ENCODE measurements at places on chromosomes 2 and 18.

DNA sequence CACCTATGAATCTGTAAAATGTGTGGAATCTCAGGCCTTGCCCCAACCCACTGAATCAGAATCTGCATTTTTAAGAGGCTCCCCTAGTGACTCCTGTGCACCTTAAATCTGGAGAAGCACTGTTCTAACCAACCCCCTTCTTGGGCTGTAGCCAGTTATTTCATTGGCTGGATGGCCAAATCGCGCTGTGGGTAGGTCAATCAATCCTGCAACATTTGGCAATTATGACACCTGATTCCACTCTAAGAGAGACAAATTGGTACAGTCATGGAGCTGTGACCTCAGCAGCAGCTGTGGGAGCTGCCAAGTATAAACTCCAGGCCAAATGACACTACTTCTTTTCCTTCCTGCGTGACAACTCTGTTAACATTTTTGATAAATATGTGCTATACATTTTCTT lies 208.7 kb downstream of the CLIP4 start:
- no peak for DNase-seq

GRCh38 chr2:16665748-16666448 lies at the start of gene CYRIA:
Gene CYRIA (minus strand): TSS chr2:16665834. CDS start chr2:16588119, 77,715 bp downstream.
- peak; percentile 34 for DNase-seq

DNA sequence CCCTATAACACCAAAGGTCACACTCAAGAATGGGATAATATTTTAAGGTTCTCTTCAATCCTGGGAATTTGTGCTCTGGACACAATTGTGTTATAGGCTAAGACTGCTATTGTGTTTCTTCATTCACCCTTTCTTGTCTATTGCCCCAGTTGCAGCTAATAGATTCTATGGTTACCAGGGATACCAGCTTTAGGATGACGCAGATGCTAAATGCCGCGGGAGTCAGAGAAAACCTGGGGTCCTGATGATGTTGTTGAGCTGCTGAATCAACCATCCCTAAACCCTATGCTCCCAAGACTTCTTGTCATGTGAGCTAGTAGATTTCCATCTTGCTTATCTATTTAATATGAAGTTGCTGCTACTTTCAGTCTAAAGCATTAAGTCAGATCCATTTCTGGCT lies 5.4 kb downstream of the CRYGD start:
- no peak for DNase-seq

DNA sequence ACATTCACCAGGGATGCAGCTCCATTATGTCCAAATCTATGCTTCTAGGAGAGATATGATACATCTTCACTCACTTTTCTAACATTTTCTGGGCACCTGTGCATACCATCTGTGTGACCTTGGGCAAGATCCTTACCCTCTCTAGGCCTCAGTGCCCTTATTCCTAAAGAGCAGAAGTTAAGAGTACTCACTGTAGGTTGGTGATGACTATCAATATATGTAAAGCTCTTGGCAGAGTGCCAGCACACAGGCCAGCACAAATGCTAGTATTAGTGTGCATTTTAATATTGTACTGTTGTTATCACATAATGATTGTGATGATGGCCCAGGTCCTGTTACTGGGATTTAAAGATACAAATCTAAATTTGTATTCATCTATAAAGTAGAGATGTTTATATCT lies 199.2 kb downstream of the RAD51AP2 start:
- no peak for DNase-seq

DNA sequence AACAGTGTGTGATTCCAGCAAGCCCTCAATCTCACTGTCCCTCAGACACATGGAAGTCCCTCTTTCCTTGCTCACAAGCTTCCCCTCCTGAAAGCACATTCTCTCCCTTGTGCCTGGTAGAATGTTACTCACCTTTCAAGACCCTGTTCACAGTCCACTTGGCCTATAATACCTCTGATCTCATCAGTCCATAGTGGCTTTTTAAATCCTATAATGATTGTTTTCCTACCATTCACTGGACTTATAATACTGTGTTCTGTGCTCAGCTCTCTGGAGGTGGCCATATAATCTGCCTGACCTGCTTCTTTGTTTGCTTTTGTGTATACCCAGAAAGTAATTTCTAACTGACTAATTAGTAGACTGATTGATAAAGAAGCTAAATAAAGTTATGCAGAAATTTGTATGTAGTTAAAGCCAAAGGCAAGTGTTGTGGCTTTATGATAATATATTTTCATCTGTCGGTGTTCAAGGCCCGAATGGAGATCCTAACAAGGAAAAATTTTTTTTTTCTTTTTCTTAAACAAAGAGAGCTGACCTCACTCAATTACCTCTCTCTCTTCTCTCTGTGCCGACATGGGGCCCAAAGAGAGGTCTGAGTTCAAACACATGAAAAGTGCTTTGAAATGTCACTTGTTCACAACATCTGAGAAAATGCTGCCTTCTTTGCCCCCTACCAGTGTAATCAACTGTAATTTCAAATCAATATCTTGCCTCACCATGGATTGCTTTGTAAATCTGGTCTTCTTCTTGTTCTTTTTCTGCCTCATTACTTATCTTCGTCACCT lies 1033.0 kb upstream of the PIK3C3 start:
- no peak for DNase-seq

DNA sequence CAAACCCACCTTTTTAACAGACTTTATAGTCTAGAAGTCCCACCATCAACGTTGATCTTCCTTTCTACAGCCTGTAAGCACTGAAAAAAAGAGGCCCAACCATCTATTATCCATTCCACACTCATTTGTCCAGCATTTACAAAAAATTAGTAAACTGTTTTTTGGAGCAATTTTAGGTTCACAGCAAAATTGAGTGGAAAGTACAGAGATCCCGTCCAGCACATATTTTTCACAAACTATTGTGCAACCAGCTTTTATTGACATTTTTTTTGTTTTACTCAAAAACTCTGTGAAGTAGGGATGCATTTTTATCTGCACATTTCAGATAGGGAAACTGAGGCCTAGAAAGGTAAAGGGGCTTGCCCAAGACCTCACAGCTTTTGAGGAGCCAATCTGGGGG lies 68.6 kb downstream of the TNP1 start:
- DNase-seq = no peak

- no peak for DNase-seq
Observed at GRCh38 chr2:3460156-3460555, 59.2 kb downstream of the ADI1 start.

GRCh38 chr2:99670768-99671734 lies 181.2 kb upstream of the REV1 start:
- no peak for DNase-seq

DNA sequence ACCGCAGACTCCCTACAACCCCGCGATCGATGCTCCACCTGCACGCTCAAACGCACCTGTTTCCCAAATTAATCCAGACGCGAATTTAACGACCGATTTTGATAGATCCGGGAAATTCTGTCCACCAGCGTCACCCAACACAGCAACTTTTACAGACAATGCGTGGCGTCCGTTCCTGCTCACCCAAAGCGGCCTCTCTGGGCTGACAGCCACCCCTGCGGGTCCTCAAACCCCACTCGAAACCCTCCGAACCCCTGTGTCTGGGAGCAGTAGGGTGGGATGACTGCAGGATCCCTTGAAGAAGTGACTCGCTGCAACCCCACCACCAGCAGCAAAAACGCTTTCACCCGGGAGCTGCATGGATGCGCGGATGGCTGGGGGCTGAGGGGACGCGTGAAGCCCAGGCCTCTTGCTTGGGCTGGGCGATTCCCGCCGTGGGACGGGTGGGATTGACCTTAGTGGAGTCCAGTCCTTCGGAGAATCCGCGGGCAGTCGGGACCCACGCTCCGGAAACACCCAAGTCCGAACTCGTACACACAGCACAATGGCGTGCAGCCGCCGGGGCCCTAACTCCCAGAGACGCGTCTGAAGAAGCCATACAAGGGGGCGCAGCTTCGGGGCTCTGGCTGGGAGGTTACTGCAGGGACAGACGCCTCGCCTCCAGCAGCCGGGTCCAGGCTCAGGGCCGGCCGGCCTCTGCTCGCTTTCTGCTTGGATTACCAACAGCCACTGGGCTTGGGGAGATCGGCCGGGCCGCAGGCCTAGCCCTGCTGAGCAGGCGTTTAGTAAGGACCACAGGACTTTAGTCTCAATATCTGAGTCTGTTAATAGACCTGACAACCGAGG lies 31.1 kb upstream of the ATP6V1B1 start:
- DNase-seq = no peak

DNA sequence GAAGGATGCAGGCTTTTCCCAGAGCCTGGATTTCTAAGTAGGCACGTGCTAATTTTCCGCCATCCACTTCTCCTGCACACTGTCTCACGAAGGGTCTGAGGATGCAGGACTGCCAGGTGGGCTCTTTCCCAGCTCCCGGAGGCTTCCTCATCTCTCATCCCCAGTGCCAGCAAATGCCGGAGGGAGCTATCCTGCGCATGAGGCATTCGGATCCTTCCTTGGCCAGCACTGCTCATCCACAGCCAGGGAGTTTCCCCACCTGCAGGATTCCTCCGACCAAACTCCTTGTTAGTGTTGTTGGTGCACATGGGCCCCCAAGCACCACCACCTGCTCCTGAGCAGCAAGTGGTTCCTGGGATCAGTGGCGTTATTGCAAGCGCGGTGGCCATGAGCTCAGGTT lies 5.0 kb downstream of the CNDP1 start:
- DNase-seq = no peak

GRCh38 chr2:127700527-127701192 lies 637 bp upstream of the SFT2D3 start:
- no peak for DNase-seq

GRCh38 chr2:70995426-70995729 lies 705 bp upstream of the TEX261 start:
- DNase-seq = peak; percentile 28

GRCh38 chr2:58291726-58292438 lies 50.8 kb upstream of the FANCL start:
- no peak for DNase-seq

GRCh38 chr2:112077814-112078213 lies 22.7 kb downstream of the TMEM87B start:
- no peak for DNase-seq

DNA sequence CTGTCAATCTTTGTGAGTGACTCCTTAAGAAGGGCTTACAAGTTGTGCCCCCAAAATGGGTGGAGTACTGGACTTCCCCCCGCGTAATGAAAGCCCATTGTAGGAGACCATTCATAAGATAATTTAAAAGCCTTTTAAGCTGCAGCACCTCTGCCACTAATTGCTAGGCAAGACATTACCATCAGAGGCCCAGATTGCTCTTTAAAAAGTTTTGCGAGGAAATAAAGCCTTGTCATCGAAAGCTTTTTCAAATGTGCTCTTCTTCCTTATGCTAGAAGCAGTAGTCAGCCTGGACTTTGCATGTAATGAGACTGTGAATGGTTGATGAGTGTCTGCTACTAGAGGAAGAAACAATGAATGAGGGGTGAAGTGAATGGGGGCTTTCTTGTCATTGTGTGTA lies 345.3 kb upstream of the CDH2 start:
- DNase-seq = no peak

DNA sequence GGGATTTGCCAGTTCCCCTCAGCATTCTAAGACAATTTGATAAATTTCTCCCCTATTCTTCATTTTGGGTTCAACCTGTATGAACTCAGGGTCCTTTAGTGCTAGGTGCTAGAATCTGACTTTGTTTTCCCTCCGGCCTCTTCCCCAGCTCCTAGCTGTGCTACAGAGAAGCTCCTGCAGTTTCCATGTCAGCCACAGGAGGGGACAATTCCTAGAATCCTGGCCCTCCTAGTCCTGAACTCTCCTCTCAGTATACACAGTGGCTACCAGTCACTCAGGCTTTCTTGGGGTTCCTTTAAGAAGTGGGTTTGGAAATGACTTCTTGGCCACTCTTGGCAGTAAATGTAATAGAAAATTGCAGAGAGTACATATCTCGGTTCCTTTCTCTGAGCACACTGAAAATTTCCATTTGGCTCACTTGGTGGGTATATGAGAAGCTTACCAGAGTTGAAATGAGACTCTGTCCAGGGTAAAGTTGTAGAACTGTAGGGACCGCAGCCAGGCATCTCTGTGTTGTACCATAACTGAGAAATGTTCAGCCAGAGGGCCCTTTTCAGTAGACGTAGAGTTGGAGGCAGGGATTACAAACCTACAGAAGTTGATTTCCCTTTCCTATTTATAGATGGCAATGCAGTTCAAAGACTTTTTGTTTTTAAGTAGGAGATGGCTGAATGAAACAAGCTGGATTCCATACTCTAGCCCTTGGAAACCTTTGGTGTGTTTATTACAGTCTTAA lies 5.0 kb upstream of the CHST10 start:
- DNase-seq = no peak

- DNase-seq = no peak
Observed at GRCh38 chr2:228542277-228542676, 360.8 kb upstream of the SPHKAP start.

DNA sequence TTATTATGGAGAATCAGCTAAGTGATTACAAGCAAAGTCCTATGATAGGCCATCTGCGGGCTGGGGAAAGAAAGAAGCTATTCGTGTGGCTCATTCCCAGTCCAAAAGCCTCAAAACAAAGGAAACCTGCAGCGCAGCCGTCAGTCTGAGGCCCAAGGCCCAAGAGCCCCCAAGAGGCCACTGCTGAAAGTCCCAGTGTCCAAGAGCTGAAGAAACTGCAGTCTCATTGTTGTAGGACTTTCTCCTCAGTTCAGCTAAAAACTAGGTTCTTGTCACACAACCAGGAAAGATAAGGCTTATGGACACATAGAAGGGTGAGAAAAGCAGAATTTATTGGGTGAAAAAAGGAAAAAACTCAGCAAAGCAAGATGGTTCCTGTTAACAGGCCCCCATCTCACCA lies 143.2 kb downstream of the RHBDD1 start:
- no peak for DNase-seq

GRCh38 chr18:33611525-33612135 lies 33.6 kb downstream of the ASXL3 start:
- no peak for DNase-seq

DNA sequence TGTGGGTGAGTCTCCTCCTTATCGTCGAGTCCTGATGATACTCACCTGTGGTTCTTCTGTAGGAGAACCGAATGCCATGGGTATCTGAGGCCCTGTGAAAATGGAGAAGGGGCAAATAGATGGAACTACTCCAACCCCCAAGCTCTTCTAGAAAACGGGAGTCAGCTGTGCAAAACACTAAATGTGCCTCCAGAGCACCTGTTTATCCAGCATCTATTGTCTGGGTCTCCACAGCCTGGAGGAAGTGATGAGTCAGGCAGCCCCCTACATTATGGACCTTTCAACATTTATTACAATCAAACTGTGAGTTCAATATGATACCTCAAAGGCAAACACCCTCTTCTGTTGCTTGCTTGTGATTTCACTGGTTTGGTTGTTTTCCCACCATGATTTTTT lies 9.8 kb upstream of the LRRFIP1 start:
- DNase-seq = no peak

GRCh38 chr2:134167015-134167414 lies 86.9 kb upstream of the MGAT5 start:
- no peak for DNase-seq
